ENCODE measurements at places on chromosomes 7 and 10.

DNA sequence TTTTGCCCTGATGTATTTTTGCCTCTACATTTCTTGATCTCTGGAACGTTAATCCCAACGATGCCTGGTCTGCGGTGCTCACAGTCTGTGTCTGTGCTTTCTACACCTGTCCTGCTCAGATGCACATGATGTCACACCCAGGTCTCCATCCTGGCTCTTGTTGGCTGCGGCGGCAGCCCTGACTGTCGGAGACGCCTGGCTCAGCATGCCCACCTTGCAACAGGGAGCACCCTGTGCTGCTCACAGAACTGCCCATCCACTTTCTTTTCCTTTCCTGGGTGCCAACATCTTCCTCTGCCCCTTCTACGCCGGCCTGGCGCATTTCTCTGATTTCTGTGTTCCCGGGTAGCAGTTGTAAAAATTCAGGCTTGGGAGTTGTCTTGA, 106.2 kb downstream of the CUX1 start:
- no peak for DNase-seq

- no peak for DNase-seq
Observed at GRCh38 chr7:111527545-111527944, 34.7 kb downstream of the IMMP2L start.

- DNase-seq: no peak
Observed at GRCh38 chr10:8365935-8366911, 311.7 kb downstream of the GATA3 start.

DNA sequence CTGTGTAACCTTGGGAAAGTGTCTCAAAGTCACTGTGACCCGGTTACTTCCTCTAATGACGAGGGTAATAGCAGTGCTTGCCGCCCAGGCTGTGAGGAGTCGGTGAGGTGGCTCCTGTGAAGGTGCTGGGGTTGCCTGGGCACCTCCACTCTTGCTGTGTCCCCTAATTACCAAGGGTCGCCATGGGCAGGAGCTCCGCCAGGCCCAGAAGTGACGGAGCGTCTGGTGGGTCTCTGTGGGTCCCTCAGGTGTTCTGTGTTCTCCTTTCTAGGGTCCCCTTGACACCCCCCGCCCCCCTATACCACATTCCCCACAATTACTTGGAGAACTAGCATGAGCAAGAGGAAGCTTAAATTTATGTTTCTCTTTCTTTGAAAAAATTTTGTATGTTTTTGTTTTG, 161.5 kb downstream of the WDR37 start:
- peak; percentile 30 for DNase-seq

- DNase-seq: no peak
Observed at GRCh38 chr7:113880559-113880958, 38.2 kb downstream of the PPP1R3A start.

GRCh38 chr7:133645884-133646391, 393.1 kb downstream of the EXOC4 start:
- no peak for DNase-seq

- DNase-seq: peak; percentile 29
Observed at GRCh38 chr7:31633894-31634494, 53.0 kb upstream of the PPP1R17 start.

DNA sequence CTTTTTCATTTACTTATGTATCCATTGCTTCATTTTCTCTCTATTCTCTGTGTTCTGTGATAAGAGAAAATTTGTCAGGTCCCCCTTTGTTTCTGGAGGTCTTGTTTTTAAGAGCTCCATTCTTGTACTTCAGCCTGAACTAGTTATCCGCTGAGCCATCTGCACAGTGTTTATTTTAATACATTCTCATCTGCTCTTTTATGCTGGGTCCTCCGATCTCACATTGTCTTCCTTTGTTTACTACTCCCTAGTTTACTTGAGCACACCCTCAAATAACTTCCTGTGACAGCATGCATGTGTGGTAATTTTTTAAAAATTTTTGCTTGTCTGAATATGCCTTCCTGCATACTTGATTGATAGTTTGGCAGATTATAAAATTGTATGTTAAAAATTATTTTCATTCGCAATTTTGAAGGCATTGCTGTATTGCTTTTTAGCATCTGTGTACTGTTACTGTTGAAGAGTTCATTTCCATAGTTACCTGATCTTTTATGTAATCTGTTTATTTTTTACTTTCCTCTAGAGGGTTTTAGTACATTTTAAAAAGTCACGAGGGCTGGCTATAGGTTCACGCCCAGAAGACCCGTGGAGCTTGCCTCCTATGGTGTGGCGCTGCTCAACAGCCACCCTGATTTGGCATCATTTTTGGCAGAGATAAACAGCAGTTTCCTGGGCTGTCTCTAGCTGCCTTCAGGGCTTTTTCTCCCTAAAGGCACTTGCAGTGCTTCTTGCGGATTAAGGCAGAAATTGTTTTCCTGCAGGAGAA, 31.9 kb downstream of the RSBN1L start:
- no peak for DNase-seq

DNA sequence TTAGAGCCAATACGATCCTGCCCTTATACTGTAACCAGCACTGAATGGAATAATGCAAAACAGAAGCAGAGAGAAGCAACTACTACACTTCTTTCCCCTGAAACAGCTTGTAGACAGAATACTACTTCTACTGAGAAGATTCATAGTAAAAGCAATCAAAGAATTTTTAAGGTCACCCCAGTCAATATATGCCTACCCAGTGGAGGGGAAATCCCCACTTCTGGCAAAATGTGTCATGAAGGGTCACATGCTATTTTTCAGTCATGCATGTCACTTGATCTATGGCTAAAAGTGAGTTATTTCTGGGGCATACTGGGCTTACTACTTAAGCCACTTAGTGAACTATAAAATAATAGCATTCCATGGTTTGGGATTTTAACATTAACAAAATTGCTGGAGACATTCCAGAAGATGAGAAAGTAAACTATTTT, 25.6 kb downstream of the IRF5 start:
- no peak for DNase-seq

DNA sequence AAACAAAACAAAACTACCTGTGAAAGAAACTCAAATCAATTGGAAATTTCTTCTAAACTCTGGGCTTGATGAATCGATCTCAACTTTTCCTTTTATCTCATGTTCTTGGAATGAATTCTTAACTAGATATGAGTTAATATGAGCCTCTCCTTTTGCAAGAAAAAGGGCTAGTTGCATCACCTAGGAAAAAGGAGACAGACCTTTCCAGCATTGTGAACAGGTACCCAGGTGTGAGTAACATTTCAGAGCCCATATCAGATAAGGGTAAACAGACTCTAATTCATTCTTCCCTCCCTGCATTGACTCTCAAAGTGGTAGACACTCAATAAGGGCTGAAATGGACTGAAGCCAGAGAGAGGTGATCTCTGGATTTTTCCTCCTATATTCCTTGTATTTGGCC, 103.8 kb upstream of the AGR3 start:
- DNase-seq: no peak

GRCh38 chr7:131244259-131244852, 83.3 kb upstream of the MKLN1 start:
- DNase-seq: peak; percentile 74
